ENCODE measurements at places on chromosomes 12 and 14.

DNA sequence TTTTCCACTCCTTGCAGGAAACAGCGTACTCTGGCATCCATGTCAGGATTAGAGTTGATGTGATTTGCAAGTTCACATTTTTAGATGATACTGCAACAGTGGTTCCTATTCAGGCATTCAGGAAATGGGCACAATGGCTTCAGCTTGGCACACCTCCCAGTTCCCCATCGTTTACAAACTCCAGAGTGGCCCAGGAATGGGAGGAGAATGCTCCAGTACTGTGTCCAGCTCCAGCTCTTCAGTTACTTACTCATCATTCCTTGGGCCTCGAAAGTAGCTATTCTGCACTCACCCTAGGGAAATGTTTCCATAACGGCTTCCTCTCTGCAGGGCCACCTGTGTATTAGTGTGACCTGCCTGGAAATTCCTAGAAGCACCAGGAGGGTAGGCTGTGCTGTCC lies 239.7 kb upstream of the RGS6 start:
- no peak for DNase-seq

- no peak for DNase-seq
These were observed 34.6 kb upstream of the MIS18BP1 start for GRCh38 chr14:45287610-45288009.

DNA sequence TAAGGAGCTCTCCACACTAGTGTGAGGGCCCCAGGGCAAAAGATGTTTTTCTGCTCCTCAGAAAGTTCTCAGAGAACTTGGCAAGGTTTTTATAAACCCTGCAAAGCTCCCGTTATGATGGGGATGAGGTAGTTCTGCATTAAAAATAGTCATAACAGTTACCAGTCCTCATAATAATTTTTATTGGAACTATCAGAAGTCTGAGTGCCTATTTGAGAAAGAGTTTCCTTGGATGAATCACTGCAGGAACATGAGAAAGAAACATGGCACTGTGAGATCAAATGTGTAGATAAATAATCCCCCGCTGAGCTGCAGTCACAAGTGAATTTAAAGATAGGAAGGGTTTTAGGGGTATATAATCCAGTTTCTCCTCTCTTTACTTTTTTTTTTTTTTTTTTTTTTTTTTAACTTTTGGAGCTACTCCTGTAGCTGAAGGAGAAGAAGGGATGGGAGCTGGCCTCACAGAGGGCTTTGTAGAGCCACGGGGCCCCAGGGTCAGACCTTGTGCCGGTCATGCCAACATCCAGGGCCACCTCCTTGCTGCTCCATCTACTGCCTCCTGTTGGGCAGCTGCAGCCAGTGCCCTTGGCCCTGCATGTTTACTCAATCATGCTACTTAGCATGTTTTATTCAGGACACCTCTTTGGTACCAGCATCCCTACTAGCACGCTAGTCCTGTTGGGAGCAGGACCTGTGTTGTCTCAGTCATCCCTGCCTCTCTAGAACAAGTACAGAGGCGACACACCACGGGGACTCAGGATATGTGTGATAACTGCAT lies 39.5 kb downstream of the EVL start:
- no peak for DNase-seq

DNA sequence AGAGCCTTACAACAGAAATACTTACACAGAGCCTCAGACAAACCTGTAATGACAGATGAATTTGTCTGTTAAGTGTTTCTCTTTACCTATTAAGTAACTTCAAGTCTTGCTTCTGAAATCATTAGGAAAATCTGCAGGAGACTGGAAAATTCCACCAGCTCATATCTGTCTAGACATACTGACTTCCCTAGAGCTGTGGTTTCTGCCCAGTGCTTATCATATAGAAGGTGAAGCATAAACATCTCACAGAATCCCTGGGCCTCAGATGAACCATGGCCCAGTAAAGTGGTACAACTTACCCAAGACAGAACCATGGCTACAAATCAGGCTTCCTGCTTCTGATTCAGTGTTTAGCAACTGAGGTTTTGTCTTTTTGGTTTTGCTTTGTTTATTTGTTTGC lies 91.6 kb downstream of the EGLN3 start:
- DNase-seq = no peak

DNA sequence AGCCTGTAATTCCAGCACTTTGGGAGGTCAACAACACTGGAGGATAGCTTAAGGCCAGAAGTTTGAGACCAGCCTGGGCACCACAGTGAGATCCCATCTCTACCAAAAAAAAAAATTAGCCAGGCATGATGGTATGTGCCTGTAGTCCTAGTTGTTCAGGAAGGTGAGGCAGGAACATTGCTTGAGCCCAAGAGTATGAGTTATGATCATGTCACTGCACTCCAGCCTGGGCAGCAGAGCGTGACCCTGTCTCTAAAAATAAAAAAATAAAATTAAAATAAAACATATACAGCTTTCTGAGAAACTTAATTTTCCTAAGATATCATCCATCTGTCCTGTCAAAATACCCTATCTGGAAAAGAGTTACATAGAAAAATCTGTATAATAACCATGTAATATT lies 38.9 kb downstream of the EML5 start:
- no peak for DNase-seq

- no peak for DNase-seq
These were observed 36.6 kb downstream of the RTL1 start for GRCh38 chr14:100866666-100867630.

DNA sequence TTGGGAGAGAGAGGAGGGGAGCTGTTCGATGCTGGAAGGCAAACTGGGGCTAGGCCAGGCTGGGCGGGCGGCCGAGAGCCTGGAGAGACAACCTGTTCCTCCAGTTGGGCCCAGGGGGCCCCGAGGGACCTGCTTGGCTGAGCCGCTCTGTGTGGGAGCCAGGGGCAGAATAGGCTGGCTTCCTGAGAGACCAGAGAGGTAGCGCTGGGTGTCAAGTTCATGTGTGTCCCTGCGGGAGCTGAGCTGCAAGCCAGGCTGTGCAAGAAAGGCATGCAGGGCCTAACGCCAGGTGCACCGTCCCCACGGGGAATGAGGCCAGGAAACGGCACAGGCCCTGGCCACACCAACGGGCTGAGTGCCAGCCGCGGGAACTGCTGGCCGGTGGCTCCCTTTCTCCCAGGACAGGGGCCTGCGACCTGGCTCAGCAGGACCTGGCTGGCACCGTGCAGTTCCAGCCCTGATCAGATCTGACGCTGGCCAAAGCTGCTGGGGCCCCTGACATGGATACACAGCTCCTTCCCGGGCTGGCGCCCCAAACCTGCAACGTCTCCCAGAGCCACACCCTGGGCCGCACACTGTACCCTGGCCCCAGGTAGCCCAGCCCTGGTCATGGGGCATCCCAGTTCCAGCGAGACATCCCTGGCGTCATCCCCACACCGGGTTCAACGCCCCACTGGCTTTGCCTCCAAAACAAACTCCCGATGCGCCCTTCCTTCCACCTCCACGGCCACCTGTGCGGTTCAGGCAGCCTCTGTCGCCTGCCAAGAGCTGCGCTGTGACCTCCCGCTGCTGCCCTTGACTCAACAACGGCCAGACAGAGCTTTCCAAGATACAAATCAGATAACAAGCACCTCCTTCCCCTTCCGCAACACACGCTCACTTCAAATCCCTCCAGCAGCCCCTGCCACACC lies 65.0 kb downstream of the RFLNA start:
- DNase-seq = no peak

DNA sequence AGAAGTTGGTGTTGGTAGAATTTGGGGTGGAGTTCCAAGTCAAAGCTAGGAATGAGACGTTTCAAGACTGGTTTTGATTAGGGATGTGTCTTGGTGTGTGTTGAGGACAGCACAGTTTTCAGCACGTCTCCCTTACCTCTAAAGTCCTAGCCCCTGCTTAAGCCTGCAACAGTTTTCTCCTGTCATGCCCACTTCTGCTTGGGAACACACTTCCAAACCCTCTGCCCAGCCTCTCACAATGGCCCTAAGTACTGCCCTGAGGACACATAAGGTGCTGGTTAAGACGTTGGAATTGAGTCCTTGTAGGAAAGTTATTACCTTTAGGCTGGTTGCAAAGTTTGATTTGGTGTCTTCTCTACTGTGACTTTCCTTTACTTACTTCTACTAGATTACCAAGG lies 710 bp upstream of the BMAL2 start:
- no peak for DNase-seq

DNA sequence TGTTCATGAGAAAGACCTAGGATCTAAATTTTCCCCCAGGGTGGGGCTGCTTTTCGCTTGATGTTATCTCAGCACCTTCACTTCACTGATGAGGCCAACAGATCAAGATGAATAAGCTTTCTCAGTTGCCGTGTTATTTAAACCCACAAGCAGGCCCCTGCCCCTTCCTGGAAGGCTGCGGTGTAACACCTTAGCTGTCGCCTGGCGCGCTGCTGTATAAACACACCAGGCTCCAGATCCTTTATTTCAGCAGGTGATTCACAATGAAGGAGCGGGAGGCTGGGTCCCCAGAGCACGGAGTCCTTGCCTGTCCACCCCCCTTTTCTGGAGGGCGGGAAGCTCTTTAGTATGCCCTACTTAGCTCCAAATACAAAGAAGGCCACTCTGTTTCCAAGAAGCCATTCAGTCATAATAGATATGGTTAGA lies 515.4 kb downstream of the FUT8 start:
- peak; percentile 36 for DNase-seq

DNA sequence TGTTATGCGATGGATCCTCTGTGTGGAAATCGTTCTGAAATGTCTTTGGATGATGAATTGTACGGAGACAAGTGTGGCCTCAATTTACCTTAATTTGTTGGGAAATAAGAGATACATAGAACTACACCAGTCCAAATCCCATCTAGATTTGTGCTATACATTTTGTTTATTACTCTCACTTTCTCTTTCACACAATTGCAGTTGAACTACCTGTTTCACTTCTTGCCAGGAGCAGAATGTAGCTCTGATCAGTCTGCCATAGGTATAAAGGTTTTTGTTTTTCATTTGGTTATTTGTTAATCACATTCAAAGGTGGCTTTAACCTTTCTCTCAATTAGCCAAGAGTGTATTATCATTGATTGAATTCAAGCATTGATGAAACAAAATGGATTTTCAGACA lies 268.2 kb downstream of the SNAPC1 start:
- no peak for DNase-seq

DNA sequence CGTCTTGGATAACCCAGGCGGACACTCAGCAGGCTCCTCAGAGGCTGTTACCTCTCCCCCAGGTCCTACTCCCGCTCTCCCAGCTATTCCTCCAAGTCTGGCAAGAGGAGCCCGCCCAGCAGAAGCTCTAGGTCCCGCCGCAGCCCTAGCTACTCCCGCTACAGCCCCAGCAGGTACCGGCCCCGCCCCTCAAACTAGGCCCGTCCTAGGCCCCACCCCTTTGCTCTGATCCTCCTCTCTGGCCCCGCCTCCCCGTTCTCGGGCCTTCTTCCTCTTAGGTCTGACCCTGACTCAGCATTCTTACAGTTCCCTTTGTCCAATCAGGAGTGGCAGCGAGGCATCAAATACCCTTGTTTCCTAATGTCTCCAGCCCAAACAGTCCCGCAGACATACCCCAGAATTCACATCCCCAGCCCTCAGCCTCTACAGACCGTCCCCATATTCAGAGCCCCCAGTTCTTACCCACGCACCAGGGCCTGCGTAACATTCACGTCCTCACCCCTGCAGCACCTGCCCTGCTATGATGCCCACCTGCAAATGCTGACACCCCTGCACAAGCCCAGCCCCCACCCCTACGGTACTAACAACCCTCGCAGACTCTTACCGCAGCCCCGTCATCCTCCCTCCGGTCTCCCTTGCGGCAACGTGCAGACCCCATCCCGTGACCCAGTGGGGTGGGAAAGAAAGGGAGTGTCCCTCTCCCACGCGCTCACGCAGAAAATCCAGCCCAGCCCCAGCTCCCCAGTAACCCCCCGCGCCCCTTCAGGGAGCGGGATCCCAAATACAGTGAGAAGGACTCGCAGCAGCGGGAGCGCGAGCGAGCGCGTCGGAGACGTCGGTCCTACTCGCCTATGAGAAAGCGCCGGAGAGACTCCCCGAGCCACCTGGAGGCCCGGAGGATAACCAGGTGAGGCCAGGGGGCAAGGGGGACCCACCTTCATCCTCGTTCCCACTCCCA lies 25.0 kb upstream of the HSPB8 start:
- DNase-seq = no peak

- no peak for DNase-seq
These were observed 70.1 kb downstream of the SLC6A15 start for GRCh38 chr12:84842406-84843013.

- DNase-seq = peak; percentile 12
These were observed 127.1 kb downstream of the FIGNL2 start for GRCh38 chr12:51721282-51721940.

GRCh38 chr12:1935242-1935641 lies 16.8 kb upstream of the CACNA2D4 start:
- DNase-seq = no peak

GRCh38 chr14:90483571-90483974 lies 86.7 kb downstream of the CALM1 start:
- DNase-seq = peak; percentile 22

GRCh38 chr12:12333407-12334366 lies 16.4 kb downstream of the MANSC1 start:
- DNase-seq = no peak

DNA sequence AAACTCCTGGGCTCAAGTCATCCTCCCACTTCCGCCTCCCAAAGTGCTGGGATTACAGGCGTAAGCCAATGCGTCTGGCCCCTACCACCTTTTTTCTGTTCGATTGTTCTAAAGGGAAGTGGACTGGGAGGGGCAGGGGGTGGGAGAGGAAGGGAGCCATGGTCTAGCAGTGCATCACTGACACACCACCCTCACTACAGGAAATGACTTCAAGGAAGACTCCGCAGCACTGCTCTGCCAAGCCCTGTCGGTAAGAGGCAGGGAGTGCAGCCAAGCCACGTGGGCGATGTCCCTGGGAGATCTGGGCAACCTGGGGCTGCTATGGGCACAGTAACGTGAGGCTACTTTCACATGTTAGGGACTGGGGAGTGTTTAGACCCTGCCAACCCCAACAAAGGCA lies 18.0 kb downstream of the LRRC74A start:
- peak; percentile 25 for DNase-seq

DNA sequence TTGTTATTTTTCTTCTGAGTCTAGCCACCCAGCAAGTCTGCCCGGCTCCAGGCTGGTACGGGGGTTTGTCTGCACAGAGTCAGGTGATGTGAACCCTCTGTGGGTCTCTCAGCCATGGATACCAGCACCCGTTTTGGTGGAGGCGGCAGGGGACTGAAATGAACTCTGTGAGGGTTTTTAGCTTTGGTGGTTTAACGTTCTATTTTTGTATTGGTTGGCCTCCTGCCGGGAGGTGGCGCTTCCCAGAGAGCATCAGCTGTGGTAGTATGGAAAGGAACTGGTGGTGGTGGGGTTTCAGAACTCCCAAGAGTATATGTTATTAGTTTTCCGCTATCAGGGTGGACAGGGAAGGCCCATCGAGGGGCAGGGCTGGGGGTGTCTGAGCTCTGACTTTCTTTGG lies 5.3 kb upstream of the SERPINA4 start:
- no peak for DNase-seq

DNA sequence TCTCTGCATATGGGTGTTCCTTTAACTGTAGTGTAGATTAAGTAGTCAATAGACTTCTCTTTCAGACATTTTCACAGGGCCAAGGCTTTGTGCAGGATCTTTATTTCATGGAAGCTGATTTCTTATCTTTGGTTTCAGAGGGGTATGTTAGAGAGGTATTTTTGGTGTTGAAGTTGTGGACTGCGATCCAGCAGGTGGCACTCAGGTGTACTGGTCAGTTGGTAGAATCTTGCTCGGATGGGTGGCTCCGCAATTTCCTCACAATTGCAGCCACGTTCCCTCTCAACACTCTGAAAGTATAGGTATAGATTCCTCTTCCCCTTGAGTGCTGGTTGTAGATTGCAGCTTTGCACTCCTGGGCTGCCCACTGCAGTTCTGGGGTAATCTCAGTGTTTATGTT lies 44.3 kb downstream of the OSBPL8 start:
- no peak for DNase-seq
